ENCODE measurements at places on chromosomes 4 and X. TPM values are rescaled to one million over a fixed set of nuclear protein-coding genes. Genes with fewer than 3 reads are reported as not detected.

PABPC1L2B gene
- polyA plus RNA-seq: not detected

MAGEB1 gene
- not detected for polyA plus RNA-seq

DNAJB14 gene
- 18.8 TPM for polyA plus RNA-seq

- DNase-seq: peak; percentile 55
These were observed 63.7 kb upstream of the PDGFRA start for GRCh38 chr4:54165438-54165837.

DNA sequence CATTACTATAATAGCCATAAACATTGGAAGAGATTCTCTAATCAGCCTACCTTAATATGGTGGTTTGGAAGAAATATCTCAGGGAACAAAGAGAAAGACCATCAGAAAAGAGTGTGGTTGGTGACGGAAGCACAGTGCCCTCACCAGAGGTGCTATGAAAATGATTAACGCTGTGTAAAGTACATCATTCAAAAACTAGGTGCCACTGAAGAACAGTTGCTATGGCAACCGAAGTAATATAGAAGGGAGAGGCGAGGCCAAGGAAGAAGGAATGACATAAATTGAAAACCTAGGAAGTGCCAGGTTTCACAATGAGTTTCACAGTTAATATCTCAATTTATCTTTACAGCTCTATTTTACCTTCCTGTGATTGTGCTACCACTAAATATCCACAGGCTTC, 57.0 kb upstream of the ARSJ start:
- DNase-seq: no peak

- DNase-seq: no peak
These were observed 55.1 kb downstream of the PDLIM5 start for GRCh38 chr4:94506822-94507221.

- DNase-seq: no peak
These were observed 62.5 kb downstream of the CD40LG start for GRCh38 chrX:136710325-136710951.

DNA sequence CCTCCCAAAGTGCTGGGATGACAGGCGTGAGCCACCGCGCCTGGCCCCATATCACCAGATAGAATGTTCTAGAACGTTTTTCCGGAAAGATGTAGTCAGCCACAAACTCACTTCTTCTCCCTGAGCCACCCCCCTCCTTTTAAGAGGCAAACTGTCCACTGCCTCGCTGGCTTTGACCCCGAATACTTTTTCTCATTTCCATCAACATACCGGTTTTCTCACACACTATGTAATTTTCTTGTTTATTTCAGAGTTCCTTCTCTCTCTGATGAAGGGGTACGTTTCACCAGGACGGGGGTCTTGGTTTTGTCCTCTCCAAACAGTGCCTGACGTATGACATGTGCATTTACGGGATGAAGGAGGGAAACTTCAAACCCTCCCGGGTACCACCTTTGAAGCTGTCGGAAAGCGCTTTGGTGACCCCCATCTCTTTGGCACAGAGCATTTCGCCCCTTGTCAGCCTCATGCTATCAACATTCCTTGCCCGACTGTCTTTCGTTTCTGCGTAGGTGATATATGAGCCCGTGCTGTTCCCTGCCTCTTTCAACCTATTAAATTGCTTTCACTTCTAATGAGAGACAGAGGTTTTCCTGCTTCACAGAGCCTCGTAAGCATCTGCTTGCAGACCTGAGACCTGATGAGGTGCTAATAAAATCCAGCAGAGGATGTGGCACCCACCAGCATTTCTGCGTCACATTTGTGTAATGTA, 73.8 kb downstream of the CRLF2 start:
- no peak for DNase-seq
